ENCODE measurements at places on chromosomes 11 and 22. TPM values are rescaled to one million over a fixed set of nuclear protein-coding genes. Genes with fewer than 3 reads are reported as not detected.

GRCh38 chr11:133726542-133726941 is 118.8 kb downstream of the SPATA19 start:
- H3K27ac ChIP-seq = no peak overlapping the region
- no peaks in the 10 kb centered on the region for H3K4me1 ChIP-seq
- no peaks in the 10 kb centered on the region for H3K36me3 ChIP-seq
- DNase-seq = no peak

DNA sequence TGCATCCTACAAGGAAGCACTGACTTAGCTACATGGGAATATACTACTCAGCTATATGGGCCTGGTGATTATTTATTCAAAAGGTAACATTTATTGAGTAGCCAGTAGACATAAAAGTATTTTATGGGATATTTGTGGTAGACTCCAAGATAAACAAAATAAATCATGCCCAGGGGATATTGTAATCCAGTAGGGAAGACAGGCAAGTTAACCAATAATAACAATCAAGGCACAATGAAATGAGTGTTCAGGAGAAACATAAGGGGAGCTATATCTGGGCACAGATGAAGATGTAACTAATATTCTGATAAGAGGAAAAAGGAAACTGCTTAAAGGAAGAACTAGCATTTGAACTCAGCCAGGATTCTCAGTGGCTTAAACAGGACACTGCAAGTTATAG is 161.4 kb upstream of the MTNR1B start:
- no peaks in the 10 kb centered on the region for H3K27me3 ChIP-seq
- no peak overlapping the region for H3K4me3 ChIP-seq
- H3K27ac ChIP-seq = no peak overlapping the region

The KIRREL3 gene
- total RNA-seq = not detected

GRCh38 chr11:26995701-26996460 is 2.0 kb downstream of the FIBIN start:
- no peak overlapping the region for H3K4me3 ChIP-seq
- DNase-seq = no peak
- no peaks in the 10 kb centered on the region for H3K36me3 ChIP-seq
- H3K27ac ChIP-seq = no peak overlapping the region

DNA sequence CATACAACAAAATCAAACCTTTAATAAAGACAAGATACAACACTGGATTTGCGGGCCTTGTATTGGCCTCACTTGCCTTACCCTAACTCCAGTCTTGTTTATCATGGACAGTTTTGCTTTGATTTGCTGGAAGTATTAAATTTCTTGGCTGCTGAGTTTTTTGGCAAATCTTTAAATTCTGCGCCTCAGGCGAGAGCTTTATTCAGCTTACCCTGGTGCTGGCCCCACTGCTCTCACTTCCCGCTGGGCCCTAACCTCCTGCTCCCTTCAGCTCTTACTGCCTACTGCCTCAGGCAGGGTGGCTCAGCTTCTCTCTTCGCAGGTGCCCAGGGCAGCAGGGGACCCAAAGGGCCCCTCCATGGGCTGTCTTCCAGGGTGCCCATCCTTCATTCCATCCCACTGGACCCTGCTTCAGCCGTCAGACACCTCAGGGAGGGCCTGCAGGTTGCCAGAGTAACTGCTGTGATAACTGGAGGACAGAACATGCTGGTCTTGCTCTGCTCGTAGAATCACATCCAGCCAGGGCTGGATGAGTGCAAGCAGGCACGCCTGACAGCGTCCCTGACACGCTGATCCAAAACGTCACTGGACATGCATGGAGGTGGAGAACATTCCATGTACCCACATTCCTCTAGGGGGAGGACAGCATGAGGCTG is 45.7 kb upstream of the TUB start:
- H3K27ac ChIP-seq = no peak overlapping the region
- DNase-seq = no peak
- no peaks in the 10 kb centered on the region for H3K36me3 ChIP-seq

- H3K4me3 ChIP-seq = no peak overlapping the region
Measured at GRCh38 chr22:35421121-35421520, 21.2 kb downstream of the MCM5 start.

DNA sequence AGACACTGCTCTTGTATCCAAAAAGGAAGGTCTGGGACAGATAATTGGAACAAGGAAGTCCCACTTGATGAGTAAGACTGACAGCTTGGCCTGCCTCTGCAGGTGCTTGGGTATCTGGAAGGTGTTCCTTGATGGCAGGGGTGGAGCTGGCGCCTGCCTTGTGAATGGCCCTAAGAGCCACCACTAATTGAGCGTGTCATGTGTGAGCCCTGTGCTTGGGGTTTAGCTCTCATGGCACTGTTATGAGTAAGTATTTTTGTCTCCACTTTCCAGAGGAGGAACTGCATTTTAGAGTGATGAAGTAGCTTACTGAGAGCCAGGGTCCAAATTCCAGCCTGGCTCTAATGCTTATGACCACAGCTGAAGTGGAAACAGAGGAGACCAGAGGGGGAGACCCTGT is 71.2 kb upstream of the NECTIN1 start:
- H3K4me1 ChIP-seq = no peaks in the 10 kb centered on the region
- peaks cover 8% of the 10 kb centered on the region for H3K27me3 ChIP-seq
- no peak for DNase-seq
- H3K4me3 ChIP-seq = no peak overlapping the region

The CYTH4 gene
- total RNA-seq = 17.3 TPM

DNA sequence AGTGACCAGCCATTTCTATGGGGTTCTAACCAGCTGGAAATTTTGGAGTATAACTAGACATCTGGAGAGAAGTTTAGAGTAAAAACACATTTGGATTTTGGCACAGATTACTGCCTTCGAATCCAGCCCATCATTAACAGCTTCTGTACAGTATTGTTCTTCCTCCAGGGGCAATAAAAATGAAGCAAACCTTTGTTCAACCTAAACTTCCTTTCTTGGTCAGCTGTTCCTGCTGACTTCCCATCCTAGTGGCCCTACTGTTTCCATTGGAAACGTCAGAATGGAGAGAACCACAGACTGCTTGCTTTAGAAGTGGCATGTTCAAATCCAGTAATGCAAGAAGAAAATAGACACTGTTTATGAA is 203.7 kb upstream of the MTMR2 start:
- peaks cover 72% of the 10 kb centered on the region for H3K4me1 ChIP-seq
- no peak overlapping the region for H3K4me3 ChIP-seq
- H3K36me3 ChIP-seq = peaks cover 50% of the 10 kb centered on the region

- no peak for DNase-seq
- no peak overlapping the region for H3K27ac ChIP-seq
- H3K27me3 ChIP-seq = no peaks in the 10 kb centered on the region
- H3K36me3 ChIP-seq = no peaks in the 10 kb centered on the region
Measured at GRCh38 chr11:6127881-6128280, 20.4 kb downstream of the OR56B4 start.

- no peak for DNase-seq
- no peak overlapping the region for H3K4me3 ChIP-seq
- no peaks in the 10 kb centered on the region for H3K27me3 ChIP-seq
Measured at GRCh38 chr22:22847241-22847640, 40.4 kb upstream of the IGLL5 start.

The C11orf91 gene
- 0.28 TPM for total RNA-seq

The CHRM1 gene
- total RNA-seq = not detected

DNA sequence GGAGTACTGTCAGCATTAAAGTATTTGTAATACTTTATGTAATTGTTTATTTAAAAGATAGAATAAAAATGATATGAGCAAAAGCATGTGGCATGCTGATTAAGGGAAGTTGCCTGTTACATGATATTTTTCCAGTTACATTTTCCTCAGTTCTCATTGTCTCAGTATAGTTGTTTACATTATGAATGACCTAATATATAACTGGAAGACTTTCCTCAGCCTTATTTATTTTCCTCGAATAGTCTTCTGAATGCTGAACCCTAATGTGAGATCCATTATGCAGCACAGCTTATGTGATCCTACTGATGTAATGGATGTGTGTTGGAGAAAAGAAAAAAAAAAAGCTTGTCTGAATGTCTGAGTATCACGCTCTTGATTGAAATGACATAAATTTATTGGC is 95.5 kb downstream of the LUZP2 start:
- H3K4me1 ChIP-seq = no peaks in the 10 kb centered on the region
- no peaks in the 10 kb centered on the region for H3K27me3 ChIP-seq
- no peaks in the 10 kb centered on the region for H3K36me3 ChIP-seq
- DNase-seq = no peak
- H3K27ac ChIP-seq = no peak overlapping the region

GRCh38 chr11:116651737-116652237 is 121.0 kb downstream of the BUD13 start:
- peaks cover 1% of the 10 kb centered on the region for H3K36me3 ChIP-seq
- no peak for DNase-seq
- H3K27ac ChIP-seq = no peak overlapping the region
- H3K27me3 ChIP-seq = no peaks in the 10 kb centered on the region

GRCh38 chr11:1377231-1377780 is 12.4 kb upstream of the BRSK2 start:
- H3K27me3 ChIP-seq = peaks cover 4% of the 10 kb centered on the region
- DNase-seq = no peak
- peaks cover 1% of the 10 kb centered on the region for H3K4me1 ChIP-seq

DNA sequence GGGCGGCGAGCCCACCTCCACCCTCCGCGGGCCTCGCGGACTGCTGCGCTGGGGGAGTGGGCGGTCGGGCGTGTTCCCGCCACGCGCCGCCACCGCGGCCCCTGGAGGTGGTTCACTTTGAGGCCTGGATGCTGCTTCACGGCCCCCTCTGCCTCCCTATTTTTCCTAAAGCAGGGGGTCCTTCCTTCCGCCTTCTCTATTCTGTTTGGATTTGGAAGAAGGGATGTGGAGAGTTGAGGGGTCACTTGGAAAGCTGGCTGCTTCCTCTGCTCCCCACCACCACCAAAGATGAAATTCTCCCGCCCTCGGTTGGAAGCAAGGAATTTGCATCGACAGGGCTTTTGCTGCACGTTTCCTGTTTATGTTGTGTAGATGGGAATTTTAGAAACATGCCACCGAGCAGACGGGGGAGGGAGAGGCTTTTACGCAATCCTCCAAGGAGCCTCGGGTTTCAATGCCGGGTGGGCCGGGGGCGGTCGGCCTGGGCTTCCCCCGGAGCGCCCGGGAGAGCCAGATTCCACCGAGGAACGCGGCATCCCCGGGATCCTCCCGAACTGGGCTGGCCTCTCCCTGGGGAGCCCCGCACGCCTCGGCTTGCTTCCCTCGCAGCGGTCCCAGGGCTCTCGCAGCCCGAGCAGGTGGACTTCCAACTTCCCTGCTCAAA is 403 bp upstream of the SBF2 start:
- peaks cover 3% of the 10 kb centered on the region for H3K36me3 ChIP-seq
- DNase-seq = no peak
- H3K4me1 ChIP-seq = peaks cover 42% of the 10 kb centered on the region

The PAX6 gene
- not detected for total RNA-seq

The FOLR2 gene
- total RNA-seq = not detected

DNA sequence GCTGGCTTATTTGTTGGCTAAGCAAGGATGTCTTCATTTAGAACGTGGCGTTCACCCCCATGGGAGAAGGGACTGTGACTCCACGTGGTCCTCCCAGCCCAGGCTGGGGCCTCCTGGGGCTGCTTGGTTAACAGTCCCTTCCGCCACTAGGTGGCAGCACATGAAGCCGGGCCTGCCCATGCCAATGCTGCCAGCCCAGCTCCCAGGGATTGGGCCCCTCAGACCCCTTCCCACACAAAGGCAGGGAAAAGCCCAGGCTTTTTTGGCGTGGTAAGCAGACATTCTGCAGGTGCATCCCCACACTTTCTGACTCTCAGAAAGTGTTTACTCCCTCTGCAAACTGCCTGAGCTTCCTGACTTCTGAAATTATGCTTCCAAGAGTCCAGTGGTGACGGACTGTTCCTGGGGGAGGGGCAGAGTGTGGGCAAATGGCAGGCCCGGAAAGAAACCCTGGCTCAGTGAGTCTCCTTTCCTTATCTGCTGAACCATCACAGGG is 3.1 kb downstream of the CBX6 start:
- peak overlapping the region; percentile 49 for H3K27ac ChIP-seq

DNA sequence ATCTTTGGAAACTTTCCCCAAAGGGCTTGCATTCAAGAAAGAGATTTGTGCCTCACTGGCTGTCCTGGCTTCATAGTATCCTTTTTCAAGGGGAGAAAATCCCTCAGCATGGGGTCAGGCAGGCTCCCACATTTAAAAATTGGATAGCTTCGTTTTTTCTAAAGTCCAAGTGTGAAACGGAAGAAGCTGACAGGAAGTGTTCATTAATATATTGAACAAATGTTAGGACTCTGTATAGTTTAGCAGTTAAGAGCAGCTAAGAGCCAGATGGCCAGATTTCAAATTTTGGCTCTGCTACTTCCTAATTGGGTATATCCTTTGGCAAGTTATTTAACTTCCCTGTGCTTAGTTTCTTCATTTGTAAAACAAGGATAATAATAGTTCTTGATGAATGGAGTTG is 354.9 kb upstream of the FAT3 start:
- H3K27ac ChIP-seq = no peak overlapping the region
- H3K4me1 ChIP-seq = no peaks in the 10 kb centered on the region
- H3K4me3 ChIP-seq = no peak overlapping the region
- DNase-seq = no peak
- no peaks in the 10 kb centered on the region for H3K27me3 ChIP-seq

DNA sequence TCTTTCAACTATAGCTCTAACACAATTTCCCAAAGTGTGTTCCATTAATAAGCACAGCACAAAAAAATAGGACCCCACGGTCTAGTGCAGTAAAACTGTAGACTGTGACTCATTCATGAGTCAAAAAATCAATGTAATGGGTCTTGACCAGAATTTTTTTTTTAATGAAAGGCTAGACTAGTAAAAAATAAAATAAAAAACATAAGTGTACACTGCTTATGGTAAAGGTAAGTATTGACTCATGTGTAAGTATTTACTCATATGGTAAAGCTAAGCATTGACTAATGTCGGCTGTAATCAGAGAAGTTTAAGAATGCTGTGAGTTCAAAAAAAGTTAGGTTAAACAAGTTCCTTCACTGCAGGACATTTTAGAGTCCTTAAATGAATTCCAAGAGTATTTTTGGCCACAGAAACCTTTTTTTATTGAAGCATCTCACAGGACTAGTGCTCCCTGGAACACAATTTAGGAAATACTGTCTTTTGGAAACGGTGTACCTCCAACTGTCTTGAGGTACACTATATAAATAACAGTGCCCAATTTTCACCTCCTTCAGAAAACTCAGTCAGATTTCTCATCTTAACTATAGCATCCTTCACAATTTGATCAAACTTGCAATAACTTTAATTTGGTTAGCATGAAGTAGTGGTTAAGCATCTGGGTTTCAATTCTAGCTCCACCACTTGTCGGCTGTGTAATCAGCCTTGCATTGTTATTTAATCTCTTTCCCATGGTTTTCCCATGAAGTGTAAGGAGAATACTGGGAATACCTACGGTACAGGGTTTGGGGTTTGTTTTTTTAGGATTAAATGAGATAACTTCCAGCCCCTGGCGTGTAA is 2.1 kb downstream of the CCDC73 start:
- peaks cover 3% of the 10 kb centered on the region for H3K27me3 ChIP-seq
- no peaks in the 10 kb centered on the region for H3K36me3 ChIP-seq
- peaks cover 3% of the 10 kb centered on the region for H3K4me1 ChIP-seq
- DNase-seq = no peak
